LoVo (cell line): ENCODE measurements at places on chromosomes 6 and 20.

DNA sequence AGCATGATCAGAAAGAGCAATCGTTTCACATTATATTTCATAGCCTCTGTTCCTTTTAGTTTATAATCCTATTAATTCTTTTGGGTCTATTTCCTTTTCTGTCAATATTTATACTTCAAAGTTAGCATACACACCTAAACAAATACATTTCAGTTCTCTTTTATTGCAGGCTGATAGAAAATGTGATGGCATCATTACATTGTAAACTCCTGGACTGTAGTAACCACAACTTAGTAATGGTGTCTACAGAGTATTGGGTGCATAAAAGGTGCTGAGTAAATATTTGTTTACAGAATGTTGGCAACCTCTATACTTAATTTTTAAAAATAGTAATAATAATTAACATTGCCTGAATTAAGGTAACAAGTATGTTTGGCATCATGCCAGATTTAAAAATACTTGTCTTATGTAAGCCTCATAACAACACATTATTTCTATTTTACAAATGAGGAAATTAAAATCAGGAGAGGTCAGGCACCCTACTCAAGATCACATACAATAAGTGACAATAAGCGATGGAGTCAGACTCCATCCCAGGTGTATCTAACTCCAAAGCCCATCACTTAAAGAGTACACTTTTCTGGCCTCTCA is 195.0 kb downstream of the UBE3D start:
- DNase-seq, result no peak

- DNase-seq, result no peak
Measured at GRCh38 chr6:43773980-43774775, 4.2 kb downstream of the VEGFA start.

GRCh38 chr20:834151-834746 is 734 bp downstream of the FAM110A start:
- no peak for DNase-seq

GRCh38 chr20:62676976-62677375 is 31.7 kb upstream of the NTSR1 start:
- DNase-seq, result no peak

DNA sequence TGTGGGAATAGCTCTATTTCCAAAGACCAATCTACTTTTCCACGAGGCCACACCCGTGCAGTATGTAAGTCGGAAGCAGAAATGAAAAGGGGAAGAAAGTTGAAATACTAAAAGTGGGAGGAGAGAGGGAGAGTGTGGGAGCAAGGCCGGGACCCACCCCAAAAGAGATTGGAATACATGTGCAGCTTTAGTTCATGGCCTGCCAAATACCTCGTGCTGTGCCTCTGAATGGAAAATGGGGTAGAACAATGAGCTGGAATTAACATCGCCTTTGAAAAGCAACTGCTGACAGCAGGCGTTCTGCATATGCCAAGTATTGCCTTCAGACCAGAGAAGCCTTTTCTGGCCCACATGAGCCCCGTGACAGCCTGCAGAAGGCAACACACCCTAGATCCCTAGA is 155.6 kb downstream of the CD83 start:
- no peak for DNase-seq

DNA sequence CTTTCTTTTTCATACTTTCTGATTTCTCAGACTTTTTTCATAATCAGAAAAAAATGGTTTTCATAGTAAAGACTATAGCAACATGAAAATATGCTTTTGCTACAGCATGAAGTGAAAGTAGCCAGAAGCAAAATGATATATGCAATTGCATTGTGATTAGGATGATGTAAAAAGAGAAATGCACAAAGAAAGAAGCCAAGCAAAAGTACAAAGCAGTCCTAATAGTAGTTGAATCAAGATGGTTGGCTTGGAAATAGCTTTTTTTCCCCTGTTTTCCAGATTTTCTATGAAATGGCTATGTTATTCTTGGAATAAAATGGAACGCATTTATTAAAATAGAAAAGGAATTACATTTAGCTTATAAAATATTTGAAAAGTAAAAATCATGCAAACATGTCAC is 77.3 kb downstream of the SEL1L2 start:
- DNase-seq, result no peak

DNA sequence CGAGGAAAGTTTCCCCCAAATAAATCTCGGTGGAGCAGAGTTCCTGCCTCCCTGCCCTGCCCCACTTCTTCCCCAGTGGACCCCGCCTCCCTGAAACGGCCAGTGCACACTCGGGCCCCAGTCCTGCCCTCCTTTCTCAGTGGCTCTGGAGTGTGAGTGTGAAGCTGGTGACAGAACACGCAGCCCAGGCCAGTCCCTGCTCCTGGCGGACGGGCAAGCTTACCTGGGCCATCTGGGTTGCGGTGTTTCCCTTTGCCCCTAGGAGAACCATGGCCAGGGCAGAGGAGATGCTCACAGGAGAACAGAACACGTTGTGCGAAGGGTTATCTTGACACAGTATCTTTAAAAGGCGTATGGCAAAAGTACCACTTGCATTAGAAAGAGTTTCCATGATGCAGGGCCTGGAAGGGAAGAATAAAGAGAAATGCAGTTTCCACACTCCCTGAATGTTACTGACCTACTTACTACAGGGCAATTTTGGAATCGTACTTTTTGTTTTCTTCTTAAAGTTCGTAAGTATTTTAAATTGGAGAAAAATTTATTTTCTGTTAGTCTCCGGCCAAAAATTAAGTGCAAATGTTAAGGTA is 2.8 kb downstream of the SERPINB9 start:
- no peak for DNase-seq

DNA sequence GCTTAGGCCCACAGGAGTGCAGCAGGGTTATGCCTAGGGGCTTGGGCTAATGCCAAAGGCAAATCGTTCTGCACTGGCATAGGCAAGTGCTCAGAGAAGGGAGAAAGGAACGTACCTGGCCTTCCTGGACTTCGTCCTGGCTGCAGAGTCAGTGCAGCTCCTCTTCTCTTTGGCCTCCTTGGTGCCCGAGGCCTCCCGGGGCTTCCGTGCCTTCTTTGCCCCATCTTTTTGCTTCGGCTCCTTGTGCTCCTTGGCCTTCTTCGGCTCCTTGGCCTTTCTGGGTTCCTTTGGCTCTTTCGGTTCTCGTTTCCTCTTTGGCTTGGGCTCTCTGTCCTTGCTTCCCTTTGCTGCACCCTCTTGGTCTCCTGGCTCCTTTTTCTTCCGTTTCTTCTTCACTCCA is 85.2 kb downstream of the CHD6 start:
- DNase-seq, result no peak

DNA sequence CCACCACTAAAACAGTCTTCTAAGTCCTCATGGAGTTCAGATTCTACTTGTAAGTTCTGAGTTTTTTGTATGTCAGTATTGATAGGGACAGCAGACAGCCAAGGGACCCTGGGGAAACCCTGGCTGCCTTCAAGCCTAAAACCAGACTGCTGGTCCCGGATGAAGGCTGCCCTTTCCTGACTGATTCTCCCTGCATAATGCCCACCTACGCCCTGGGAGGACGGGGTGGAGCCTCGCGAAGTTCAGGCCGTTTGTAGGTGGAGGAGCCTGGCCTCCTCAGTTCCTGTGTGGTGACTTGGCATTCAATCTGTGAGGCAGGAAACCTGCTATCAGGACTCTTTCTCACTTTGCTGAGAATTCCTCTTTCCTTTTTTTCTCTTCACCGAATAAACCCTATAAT is 120.3 kb upstream of the LGSN start:
- DNase-seq, result no peak

- DNase-seq, result peak; percentile 72
Measured at GRCh38 chr6:106134087-106134770, 48.1 kb downstream of the PRDM1 start.

- no peak for DNase-seq
Measured at GRCh38 chr6:107786709-107787588, 37.2 kb downstream of the SCML4 start.

DNA sequence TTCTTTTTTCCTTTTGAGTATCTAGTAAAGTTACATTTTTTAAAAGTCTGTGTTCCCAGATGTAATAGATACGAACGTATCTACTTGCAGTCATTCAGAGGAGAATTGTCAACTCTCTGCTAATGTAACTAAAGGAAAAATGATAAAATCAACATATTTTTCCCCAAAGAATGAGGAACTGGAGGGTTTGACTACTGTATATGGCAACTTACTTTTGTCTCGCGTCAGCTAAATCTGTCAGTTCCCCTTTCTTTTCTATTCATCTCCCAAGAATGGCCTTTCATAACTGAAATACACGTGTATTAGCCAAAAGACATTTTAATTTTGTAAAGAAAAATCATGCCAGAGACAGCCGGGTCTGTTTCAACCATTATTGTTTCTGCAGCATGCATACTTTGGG is 5.4 kb downstream of the EYA2 start:
- DNase-seq, result no peak

DNA sequence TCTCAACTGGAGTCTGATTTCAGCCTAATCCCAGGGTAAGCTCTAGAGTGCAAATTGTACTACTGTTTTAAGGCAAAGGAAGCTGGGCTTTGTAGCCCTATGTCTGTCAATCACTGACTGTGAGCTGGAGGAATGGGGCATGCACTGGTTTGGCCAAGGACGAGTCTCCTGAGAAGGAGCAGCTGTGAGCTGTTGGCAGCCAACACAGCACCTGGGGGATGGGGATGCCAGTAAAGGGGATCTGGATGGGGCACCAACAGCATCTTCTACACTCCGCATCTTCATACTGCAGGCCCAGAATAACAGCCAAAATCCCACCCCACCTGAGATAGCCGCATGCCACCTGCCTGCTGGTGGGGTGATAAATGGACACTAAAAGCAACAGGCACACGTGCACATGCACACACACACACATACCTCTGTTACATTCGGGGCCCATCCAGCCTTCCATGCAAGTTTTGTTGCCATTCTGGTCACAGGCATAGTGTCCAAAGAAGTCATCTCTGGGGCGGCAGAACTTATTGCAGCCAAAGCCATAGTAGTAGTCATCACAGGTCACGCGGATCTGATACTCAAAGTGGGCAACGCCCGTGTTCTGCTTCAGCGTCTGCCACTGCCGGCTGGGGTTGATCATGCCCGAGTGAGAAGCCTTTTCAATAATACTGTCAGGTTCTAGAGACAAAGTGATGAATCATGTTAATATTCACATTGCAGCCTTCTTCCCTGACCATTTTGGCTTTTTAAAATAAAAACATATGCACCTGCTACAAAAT is 15.6 kb downstream of the JAG1 start:
- DNase-seq, result no peak

- no peak for DNase-seq
Measured at GRCh38 chr6:72418495-72418894, 203.4 kb upstream of the KCNQ5 start.

GRCh38 chr6:33336495-33336894 is 19.0 kb upstream of the ZBTB22 start:
- DNase-seq, result no peak

GRCh38 chr6:169831450-169832246 is 80.2 kb downstream of the ERMARD start:
- peak; percentile 32 for DNase-seq

- DNase-seq, result peak; percentile 31
Measured at GRCh38 chr20:33791959-33792597, 19.1 kb upstream of the CHMP4B start.

DNA sequence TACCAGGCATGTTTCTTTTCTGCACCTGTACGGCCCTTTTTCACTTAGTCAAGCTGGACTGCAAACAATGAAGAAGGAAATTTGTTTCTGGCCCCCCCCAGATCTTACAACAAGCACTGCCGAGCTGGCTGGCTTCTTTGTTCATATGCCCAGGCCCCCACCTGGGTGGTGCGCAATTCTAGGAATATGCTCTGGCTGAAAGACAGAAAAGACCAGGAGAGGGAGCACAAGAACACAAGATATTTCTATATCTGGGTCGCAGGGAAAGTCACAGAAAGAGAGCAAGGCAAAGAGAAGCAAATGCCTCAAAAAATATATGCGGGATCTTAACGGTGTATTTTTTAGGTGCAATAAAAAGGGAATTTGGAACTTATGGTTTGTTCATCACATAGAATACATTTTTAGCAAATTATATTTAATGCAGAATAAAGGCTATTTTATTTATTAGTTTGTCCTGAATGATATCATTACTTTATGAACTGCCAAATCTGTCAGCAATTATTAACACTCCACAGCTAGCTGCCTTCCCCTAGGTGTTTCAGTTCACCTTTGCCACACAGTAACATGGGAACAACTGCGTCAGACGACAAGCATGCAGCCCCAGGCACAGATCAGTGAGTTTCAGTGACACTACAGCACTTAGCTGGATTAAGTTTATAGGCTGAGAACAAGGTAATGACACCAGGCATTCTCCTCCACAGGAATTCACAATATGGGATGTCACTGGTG is 76.5 kb downstream of the GJA10 start:
- DNase-seq, result peak; percentile 2

GRCh38 chr6:111838749-111839484 is 34.3 kb downstream of the FYN start:
- no peak for DNase-seq

- peak; percentile 33 for DNase-seq
Measured at GRCh38 chr6:6696867-6697531, 108.5 kb downstream of the LY86 start.

DNA sequence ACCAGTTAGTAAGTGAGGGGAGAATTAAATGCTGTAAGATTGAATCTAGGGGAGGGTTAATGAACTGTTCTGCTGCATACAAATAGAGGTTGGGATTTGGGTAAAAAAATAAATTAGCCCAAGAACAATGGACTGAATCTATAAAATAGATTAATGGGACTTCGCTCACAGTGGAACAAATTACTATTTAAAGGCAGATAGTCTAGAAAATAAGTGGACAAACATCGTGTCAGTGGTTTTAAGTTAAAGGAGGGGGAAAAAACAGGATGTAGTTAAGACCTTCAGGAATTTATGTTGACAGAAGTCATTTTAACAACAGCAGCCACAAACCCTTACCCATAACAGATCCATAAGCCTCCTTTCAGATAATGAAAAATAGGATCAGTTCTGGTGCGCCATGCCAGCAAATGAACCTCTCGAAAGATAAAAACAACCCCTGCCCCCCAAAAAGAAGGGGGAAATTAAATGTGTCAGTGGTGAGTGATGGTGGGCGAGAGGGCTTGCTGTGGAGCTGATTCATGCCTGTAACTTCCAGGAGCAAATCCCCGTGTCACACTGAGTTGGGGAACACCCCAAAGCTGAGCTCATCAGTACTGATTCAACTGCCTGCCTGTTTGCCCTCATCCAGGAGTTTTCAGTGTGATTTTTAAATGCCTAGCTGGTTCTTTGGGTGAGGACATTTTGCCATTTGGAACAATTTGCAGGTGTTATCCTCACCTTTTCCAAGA is 86.8 kb downstream of the PPP1R14C start:
- no peak for DNase-seq

DNA sequence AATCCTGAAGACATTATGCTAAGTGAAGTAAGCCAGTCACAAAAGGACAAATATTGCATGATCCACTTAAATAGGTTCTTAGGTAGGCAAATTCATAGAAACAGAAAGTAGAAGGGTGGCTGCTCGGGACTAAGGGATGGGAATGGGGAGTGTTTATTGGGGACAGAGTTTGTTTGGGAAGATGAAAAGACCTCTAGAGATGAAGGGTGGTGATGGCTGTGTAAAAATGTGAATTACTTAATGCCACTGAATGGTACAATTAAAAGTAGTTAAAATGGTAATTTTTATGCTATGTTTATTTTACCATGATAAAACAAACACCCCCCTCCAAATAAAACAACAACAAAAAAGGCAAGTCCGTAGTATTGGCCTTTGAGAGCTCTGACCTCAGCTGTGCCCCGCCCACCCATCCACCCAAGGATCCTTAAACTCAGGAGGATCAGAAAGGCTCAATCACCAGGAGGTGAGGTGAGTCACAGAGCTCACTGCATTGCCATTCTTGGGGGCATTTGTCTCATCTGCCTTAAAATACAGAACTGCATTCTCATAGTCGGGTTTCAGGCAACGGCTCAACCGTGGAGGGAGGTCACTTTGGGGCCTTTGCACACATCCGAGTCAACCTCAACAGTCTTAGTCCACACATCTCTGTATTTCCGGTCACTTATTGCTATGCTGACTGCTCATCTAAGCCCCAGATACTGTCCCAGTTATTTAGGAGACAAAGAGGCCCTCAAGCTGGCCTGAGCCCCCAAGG is 96.7 kb downstream of the SLC22A23 start:
- peak; percentile 49 for DNase-seq
